ENCODE measurements at places on chromosomes 4 and X.
A peak's percentile ranks its signal among the peaks of the same experiment; 100 is the strongest.

DNA sequence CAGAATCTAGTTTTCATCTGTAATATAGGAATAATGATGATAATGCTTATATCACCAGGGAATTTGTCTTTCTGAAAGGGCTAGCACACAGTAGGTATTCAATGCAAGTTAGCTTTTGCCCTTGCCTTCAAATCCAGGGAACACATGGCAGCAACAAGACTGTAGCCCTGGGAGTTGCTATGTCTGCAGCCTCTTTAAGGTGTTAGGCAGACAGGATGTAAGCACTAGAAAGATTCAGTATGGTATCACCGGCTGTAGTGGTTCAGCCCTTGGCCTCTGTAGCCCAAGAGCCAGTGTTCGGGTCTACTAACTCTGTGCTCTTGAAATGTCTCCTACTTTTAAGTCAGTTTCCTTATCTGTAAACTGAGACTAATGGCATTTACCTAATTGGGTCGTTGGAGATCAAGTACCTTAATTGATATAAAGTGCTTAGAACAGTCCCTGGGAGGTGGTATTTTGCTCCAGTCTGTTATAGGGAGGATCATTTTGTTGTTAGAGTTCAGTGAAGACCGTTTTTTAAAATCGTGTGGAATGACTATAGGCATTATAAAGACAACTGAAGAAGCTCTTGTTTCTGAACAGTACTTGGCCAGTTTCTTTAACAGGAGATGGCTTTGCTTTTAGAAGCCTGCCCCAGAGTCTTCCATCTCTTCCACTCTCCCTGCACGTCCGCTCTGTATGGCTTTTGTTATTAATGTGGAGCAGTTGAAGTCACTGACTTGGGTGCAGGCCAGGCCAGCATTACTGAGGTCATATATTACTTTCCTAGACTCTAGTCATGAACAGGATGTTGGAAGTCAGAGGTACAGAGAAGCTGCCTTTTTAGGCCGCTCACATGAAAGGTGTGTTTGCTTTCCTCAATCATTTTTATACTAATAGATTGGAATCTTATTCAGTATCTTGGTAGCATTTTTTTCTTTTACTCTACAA, 44.8 kb downstream of the GAB1 start:
- DNase-seq: no peak

DNA sequence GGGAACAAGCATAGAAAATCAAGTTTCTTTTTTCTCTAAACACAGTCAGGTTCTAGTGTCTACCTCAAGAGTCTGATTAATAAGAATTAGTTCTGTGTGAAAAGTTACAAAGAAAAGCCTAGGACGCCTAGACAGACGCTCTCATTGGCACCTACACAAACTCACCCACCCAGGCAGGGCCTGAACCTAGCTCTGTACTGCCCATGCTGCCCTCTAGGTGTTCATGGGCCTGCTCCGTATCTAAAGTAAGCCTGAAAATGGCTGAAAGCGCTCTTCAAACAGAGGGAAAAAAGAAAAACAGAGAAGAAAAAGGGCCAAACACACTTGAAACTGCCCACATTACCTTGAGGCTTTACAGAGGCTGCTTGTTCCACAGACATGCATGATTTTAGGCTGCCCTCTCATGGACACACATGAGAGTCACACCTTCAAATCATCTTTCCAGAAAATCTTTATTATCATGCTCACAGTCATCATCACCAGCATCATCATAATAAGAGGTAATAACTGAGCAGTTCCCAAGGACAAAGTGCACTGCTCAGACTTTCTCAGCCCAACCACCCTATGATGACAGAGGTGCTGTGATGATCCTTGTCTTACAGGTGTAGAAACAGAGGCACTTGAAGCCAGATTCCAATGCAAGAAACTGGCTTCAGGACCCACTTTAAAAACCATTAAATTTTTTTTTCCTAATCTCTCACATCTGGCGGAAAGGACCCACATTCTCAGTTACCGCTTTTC, 49.6 kb downstream of the MAP7D2 start:
- DNase-seq: peak; percentile 50

DNA sequence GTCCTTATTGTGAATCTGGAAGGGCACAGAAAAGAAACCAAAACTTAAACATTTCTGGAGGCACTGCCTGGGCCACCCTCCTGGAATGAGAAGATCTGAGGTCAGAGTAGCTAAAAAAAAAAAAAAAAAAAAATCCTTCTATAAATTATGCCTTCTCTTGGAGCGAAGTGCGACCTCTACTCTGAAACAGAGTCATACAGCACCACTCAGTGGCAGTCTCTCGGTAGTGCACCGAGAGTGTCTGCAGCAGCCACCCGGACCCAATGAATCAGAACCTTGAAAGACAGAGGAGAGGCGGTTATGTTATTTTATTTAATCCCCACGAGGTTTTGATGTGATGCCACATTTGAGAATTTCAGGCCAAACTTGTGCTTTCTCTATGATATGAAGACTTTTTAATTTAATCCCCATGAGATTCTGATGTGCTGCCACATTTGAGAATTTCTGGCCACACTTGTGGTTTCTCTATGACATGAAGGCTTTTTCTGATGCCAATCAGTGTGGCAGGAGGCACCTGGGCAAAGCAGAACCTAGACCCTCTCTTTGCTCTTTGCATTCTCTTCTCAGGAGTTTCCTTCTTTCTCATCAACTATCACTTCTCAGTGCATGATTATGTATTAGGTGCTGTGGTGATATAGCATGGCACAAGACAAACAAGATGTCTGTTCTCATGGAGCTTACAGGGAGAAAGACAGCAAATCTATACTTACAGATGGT, 5.6 kb upstream of the CT47C1 start:
- peak; percentile 15 for DNase-seq

DNA sequence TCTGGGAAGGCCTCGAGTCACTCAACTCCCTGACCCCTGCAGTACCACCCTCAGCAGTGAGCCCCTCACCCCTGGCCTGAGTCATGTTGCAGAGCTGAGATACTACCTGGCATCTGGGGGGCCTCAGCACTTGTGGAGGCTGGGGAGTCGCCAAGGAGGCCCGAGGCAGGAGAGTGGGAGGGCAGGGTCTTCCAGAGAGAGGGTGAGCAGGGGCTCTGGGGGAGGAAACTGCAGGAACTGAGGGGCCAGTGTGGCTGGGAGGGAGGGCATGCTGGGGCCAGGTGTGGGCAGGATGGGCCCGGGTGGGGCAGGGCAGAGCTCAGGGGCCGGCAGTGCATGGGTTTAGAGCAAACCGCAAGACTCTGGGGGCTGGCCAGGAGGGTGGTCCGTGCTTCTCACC, 59.7 kb downstream of the SORCS2 start:
- no peak for DNase-seq

DNA sequence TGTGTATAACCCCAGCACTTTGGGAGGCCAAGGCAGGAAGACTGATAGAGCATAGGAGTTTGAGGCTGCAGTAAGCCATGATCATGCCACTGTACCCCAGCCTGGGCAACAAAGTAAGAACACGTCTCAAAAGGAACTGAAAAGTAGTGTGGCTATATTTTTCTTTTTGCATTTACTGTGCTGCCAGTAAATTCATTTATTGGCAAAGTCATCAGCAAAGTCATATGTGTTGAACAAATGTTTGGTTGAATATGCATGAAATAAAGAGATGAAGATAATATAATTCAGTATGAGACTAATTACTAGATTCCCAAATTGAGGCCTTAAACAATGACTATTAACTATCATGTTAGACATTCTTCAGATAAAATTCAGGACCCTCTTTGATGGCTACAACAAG, 829.1 kb downstream of the PCDH7 start:
- DNase-seq: no peak

GRCh38 chr4:112591593-112591992, 45.1 kb downstream of the ZGRF1 start:
- no peak for DNase-seq

GRCh38 chrX:112839856-112840255, 775 bp downstream of the AMOT start:
- DNase-seq: no peak
